Stimulated activated CD4-positive, alpha-beta T cell treated with anti-CD3 and anti-CD28 coated beads, Interleukin-4, amount 100 ng/mL, for 48 hours (primary cell): ENCODE measurements at places on chromosomes 4 and X.

- DNase-seq, result no peak
These were observed 803.8 kb upstream of the AMOT start for GRCh38 chrX:113644426-113644825.

- no peak for DNase-seq
These were observed 31.4 kb upstream of the PDLIM5 start for GRCh38 chr4:94420356-94420755.

DNA sequence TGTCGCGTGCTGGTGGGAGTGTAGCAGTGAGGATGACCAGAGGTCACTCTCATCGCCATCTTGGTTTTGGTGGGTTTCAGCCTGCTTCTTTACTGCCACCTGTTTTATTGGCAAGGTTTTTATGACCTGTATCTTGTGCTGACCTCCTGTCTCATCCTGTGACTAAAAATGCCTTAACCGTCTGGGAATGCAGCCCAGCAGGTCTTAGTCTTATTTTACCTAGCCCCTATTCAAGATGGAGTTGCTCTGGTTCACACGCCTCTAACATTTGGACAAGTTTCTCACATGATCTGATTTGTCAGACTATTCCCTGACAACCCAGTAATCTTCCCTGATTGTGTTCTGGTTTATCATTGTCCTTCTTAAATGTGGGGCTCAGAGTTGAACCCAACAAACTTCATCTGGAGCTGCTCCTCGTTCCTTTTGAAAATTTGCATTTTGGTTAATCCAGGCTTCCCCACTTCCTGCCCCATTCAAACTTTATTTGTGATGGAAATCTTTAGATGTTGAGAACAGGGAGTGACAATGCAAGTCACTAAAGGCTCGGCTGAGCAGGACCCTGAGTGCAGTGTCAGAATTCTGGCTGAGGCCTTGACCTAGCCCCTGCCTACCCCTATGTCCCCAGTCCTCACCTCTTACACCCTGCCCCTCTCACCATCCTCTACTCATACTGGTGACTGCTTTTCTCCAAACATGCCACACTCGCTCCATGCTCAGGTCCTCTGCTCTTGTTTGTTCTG lies 226.8 kb downstream of the STIM2 start:
- no peak for DNase-seq

- no peak for DNase-seq
These were observed 33.9 kb upstream of the STIM2 start for GRCh38 chr4:26826721-26827120.

GRCh38 chr4:136088211-136088867 lies 1444.0 kb downstream of the PCDH18 start:
- no peak for DNase-seq

DNA sequence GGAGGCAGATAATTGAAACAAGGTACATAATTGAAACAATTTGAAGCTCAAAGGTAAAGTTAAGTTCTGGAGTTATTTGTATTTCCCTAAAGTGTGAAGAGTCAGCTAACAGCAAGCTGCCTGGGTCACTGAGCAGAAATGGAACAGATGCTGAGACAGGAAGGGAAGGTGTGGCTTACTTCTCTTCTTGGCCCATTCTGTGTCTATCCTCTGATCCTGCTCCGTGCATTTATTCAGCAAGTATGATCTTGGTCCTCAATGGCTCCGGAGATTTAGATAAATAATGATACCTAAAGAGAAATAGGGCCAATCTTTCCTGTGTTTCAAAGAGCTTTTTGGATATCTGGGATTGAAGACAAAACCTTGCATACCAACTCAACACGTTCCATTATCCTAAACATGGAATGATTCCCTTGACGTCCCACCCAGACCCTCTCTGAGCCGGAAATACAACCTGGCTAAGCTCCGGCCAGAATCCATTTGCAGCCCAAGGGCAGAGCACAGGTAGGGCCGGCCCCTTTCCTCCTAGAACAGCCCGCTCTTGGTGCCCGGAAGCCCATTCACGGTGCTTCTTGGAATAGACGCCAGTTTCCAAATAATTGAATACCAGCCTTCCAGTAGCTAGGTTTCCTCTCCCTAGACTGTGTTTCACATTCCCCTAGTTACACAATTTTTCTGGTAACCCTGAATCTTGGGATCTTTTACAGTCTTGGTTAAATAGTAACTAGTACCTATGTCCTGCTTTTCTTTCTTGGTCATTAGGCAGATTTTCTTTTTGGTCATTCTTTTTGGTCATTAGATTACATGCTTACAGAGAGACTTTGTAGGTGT lies 211.0 kb downstream of the NWD2 start:
- no peak for DNase-seq

DNA sequence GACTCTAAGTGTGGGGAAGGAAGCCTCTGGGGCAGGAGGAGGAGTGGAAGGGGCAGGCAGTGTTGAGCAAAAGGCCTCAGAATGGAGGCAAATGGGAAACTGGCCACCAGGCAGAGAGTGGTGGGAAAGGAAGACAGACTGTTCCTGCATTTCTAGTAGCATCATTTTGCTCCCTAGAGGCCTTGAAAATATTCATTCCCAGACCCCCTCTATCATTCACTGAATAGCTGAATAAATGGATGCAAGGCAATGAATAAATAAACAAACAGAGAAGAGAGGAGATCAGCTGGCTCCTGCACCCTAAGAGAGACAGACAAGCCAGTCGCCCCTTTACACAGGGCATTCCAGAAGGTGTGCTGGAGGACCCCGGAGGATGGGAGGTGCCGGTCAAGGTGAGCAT lies 511.9 kb downstream of the BCOR start:
- no peak for DNase-seq

- DNase-seq, result no peak
These were observed 94.6 kb upstream of the CASK start for GRCh38 chrX:42017971-42018370.

GRCh38 chr4:143302536-143302935 lies 34.1 kb upstream of the GAB1 start:
- no peak for DNase-seq

DNA sequence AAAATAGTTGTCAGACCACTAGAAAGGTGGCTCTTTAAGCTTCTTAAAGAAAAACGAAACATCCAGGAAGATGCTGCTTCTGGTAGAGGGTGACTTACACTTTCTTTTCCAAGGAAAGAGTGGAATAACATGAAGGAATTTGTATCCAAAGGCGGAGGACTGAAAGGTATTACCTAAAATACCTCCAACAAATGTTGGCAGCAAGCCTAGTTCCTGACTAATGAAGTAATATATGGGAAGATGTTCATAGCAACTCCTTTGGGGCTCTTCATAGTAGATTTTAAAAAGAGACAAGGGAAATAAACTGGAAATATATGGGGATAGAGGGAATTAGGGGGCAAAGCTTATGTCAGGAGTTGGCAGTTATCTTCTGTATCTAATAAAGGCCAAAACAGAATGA lies 116.2 kb downstream of the AASDH start:
- no peak for DNase-seq

GRCh38 chr4:20883231-20883630 lies 183.0 kb downstream of the PACRGL start:
- DNase-seq, result no peak

DNA sequence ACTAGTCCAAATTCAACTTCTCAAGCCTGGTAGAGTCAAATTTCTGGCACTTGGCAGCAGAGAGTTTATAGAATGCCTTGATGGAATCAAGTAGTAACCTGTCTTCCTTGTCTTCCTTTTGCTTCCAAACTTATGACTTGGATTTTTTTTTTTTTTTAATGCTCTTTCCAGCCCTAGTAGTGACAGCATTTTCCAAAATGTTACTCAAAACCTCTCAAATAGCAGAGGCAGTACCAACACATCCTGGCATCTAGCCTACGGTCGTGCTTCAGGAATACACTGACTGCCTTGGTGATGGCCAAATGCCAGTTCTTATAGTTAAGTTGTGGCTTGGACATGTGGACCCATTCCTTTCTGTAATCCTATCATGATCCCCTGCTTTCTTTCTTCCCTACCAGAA lies 46.0 kb downstream of the GALNT7 start:
- no peak for DNase-seq

DNA sequence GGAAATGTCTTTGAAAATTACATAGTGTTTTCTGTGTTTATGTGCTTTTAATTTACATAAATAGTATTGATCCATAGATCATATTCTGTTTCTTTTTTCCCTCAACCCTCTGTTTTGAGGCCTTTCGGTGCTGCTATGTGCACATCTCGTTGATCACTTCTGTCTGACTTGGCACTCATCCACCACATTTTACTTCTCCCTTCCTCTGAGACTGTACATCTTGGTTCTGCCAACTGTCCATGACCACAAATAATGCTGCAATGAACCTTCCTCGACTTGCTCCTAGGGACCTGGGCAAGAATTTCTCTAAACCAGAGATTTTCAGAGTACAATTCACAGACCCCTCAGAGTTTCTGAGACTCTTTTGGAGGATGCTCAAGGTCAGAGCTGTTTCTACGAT lies 74.4 kb downstream of the RTL5 start:
- DNase-seq, result no peak

DNA sequence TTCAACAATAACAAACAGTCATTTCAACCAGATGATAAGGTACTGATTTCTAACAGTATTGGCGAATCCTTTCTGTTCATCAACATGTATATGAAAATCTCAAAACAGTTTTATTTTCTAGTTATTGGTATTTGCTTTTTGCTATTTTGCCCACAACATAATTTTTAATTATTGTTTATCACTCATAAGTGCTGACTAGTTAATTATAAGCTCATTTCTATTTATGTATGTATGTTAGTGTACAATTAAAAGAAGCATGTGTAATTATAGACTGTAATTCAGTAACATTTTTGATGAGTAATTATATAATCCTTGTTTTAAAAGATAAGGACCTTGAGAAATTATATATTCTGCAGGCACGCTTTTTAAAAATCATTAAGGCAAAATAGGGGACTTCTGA lies 67.2 kb upstream of the NPNT start:
- no peak for DNase-seq

DNA sequence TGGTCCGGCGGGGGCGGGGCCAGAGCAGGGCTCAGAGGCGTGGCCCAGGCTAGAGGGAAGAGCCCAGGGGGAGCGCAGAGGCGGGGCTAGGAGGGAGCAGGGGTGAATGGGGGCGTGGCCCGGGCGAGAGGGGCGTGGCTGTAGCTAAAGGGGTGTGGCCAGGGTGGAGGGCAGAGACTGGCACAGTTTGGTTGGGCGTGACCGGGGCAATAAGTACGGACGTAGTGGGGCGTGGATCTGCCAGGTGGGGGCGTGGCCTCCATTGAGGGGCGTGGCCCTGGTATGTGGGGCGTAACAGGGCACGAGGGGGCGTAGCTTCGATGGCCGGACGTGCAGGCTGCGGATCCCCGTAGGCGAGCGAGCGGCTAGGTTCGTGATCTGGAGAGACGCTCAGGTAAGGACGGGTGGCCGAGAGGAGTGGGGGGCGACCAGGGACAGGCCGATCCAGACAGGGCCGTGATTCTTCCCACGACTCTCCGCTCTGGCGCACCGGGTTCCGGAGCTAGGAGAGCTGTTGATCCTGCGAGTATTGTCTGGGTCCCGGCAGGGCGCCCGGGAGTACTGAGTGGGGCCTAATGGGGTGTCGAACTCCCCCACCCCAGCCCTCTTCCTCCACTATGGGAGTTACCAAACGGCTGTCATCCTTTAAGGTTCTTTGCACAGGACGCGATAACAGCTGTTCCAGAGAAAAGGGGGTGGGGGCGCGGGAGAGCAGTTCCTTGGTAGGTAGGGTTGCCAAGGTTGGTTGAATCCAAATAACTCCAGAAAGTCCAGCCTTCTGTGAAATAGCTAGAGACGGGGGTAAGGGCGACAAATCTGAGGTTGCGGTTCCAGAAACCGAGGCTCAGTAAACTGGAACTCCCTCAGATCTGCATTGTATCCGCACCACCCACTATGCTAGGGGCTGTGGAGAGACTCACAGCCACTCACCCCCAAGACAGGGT lies at the start of gene CA5B:
CA5B (plus strand) TSS at position 312 of the 944 bp plus-strand sequence. CDS start 11,754 bp downstream, outside the sequence.
- peak; percentile 86 for DNase-seq

GRCh38 chr4:19262467-19262866 lies 989.2 kb upstream of the SLIT2 start:
- DNase-seq, result no peak

GRCh38 chr4:141845901-141846300 lies 209.5 kb downstream of the IL15 start:
- DNase-seq, result no peak

GRCh38 chr4:18113710-18114331 lies 92.3 kb upstream of the LCORL start:
- DNase-seq, result no peak

DNA sequence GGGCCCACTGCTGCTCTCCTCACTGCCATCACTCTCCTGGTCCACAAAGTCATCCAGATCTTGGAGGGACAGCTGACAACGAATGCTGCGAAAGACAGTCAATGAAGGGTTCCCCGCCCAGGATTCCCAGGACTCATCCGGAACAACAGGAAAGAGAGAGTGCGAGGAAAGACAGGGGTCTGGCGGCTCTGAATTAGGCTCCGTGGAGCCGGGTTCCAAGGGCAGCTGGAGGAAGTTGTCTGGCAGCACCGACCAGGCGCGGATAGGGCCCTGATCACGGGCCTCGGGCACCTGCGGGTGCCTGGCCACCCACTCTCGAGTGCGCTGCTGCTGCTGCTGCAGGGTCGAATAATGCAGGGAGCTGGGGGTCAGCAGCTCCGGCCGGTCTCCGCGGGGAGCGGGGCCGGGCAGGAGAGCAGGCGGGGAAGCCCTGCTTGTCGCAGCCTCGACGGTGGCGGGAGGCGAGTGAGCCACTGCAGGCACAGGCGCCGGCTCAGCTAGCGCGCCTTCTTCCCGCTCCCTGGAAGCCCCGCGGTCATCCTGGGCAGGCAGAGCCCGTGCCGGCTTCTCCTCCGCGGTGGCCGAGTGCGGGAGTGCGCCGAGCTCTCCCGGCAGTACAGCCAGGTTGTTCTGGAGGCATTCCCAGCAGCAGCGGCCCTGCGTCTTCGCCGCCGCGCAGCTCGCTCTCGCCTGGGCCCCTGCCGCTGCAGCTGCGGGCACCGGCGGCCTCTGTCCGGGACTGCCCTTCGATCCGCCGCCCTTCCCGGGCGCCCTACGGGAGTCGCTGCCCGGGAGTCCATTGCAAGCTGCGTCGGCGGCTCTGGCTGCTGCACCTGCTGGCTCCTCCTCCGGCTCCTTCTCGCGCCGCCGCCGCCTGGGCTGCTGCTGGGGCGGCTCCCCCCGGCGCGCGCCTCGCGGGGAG lies 1.1 kb downstream of the SOWAHB start:
- no peak for DNase-seq

DNA sequence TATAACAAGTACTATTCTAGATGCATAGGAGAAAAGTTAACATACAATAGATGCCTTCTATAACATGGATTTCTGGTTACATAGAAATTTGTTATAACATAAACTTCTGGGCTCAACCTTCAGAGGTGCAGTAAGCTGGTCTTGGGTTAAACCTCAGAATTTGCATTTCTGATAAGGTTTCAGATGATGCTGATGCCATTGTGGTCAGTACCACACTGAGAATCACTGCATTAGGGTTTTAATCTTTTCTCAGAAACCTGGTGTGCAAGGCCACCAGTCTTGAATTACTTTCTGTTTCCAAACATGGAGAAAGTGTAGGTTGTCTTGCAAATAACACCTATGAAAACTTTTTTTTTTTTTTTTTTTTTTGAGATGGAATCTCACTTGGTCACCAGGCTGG lies 146.2 kb downstream of the SPOCK3 start:
- DNase-seq, result no peak

GRCh38 chr4:100876546-100876945 lies 358.7 kb upstream of the EMCN start:
- no peak for DNase-seq
